Suppressor macrophage (primary cell): ENCODE measurements at places on chromosomes 7 and 10.

DNA sequence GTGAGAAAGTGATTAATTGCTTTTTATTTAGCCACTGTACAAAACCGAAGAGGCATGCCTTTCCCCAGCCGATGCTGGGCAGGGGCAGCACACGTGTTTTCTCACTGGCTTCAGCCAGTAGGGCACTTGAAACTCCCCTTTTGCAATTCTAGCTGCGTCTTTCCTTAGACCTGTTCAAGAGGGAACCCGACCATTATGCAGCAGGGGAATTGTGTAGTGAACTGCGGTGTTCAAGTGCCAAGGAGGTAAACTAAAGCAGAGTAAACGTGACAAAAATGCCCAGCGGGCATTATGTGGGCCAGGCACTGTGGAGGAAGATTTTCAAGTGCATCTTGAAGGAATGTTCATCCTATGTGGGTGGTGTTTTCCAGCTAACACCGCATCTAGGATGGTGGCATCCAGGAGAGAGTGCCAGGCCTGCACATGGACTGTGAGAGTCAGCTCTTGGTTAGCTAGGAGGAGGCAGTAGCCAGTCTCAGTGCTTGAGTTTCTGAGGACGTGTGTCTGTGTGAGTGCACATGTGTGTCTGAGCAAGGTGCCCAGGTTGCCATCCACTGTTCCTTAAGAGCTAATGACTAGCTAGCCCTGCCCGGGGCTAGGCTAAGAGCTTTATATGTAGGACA is 3.3 kb downstream of the WIPF3 start:
- DNase-seq: no peak

GRCh38 chr10:101835362-101835761 is 8.2 kb downstream of the KCNIP2 start:
- no peak for DNase-seq

DNA sequence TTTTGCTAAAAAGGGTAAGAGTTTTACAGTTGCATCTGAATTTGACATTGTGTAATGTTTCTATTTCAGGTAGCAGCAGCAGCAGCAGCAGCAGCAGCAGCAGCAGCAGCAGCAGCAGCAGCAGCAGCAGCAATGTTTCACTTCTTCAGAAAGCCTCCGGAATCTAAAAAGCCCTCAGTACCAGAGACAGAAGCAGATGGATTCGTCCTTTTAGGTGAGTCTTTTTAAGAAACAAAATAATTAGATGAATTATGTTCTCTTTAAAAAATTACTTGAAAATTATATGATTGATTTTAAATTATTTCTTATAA is 32.6 kb downstream of the UMAD1 start:
- DNase-seq: no peak

- peak; percentile 63 for DNase-seq
These were observed 4.0 kb upstream of the CFAP58 start for GRCh38 chr10:104349623-104350126.

GRCh38 chr7:28726555-28726954 is 231.6 kb downstream of the TRIL start:
- no peak for DNase-seq

- DNase-seq: no peak
These were observed 84.8 kb downstream of the RSU1 start for GRCh38 chr10:16732376-16732775.

GRCh38 chr7:29228289-29229011 is 33.9 kb downstream of the CHN2 start:
- DNase-seq: no peak

- peak; percentile 41 for DNase-seq
These were observed 12.7 kb upstream of the RHBDD2 start for GRCh38 chr7:75866114-75866488.

- peak; percentile 48 for DNase-seq
These were observed 1013.1 kb downstream of the KCNMA1 start for GRCh38 chr10:76624470-76624869.

- no peak for DNase-seq
These were observed 105.8 kb downstream of the ARHGAP22 start for GRCh38 chr10:48498940-48499510.

DNA sequence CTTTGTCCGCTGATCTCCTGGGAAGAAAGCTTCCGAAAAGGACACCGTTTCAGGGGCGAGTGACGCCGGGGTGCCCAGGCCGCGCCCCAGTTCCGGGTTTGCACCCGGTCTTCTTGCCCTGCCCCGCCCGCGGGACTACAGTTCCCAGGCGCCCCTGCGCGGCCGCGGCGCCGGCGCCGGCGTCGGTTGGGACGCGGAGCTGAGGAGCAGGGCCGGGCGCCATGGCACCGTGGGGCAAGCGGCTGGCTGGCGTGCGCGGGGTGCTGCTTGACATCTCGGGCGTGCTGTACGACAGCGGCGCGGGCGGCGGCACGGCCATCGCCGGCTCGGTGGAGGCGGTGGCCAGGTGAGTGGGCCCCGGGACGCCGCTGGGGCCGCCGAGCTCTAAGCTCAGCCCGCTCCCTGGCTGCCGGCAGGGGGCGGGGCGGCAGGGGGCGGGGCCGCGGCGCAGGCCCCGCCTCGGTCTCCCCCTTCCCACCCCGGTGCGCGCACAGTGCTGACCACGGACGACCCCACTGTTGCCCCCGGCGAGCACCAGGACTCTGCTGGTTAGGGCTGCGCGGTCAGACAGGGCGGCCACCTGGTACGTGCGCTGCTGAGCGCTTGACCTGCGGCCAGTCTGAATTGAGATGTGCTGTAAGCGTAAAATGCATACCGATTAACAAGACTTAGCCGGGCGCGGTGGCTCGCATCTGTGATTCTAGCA is at the start of gene LHPP:
LHPP (plus strand) TSS at position 182 of the 706 bp plus-strand sequence; CDS start at position 222, 40 bp downstream.
- peak; percentile 97 for DNase-seq

DNA sequence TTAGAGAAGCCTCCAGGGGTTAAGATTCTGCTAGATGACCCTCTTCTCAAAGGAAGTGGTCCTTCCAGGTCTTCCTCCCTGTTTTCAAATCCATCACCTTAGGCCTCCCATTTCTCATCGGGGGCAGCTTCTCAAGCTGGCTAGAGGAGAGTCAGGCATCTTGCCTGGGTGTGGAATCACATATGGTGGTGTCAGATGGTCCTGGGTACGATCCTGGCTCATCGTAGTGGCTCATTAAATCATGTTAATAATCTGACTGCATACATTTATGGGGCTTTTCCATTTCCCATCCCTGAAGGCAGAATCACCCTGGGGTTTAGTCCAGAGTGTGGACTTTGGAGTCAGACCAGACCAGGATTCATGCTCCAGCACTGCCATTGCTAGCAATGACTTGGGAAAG is 132.6 kb downstream of the RPS24 start:
- no peak for DNase-seq

DNA sequence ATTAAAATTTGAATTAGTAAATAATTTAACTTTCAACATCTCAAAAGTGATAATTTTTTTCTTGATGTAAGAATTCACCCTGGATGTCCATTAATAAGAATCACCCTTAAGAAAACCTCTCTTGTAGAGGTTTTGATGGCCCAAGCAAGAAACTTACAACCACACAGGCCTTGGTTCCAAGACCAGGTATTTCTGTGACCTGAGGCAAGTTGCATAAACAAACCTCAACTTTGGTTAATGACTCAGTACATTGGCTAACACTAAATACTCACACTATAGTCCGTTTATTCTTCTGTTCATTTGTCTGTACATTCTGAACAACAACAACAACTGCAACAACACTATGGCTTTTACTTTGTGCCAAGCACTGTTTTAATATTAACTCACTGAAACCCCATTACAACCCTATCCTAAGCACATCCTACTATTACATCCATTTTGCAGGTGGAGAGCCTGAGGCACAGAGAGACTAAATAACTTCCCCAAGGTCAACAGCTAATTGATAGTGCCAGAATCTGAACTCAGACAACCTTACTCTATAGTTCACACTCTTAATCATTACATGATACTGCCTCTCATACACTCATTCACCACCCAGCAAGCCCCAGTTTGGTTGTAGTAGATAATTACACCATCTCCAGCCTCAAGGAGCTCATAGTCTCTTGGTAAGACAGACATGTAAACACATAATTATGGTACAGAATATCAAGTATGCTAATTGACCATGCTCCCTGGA is 6.6 kb downstream of the ANK3 start:
- DNase-seq: no peak

GRCh38 chr7:46830-47140 is 145.6 kb upstream of the FAM20C start:
- no peak for DNase-seq

- no peak for DNase-seq
These were observed 122.5 kb upstream of the KLF6 start for GRCh38 chr10:3907514-3907913.

- DNase-seq: no peak
These were observed 6.6 kb upstream of the CUZD1 start for GRCh38 chr10:122852261-122852660.

GRCh38 chr7:151941009-151941408 is 15.2 kb upstream of the GALNTL5 start:
- no peak for DNase-seq

GRCh38 chr10:13608246-13608853 is 21.6 kb downstream of the PRPF18 start:
- no peak for DNase-seq

DNA sequence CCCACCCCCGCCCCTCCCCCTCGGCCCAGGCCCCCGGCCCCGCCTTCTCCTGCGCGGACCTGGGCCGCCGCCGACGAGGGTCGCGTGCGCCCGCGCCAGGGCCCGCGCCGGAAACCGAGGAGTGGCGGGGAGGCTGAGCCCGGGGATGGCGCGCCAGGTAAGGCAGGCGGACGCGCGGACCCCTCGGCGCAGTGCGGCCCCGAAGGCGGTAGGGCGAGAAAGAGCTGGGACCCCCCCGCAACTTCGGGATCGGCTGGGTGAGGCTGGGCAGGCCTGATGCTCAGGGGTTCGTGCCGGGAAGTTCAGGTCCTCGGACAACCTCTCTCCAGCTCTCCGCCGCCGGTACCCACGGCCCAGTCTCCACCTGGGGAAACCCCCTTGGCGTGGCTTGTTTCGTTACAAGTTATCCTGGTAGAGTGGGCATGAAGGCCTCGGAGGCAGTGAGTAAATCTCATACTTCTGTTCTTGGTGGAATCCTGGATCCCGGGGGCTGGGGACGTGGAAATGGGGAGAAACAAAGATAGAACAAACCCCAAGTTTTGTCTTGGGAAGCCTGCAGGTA is 58.4 kb downstream of the ZNF467 start:
- no peak for DNase-seq

GRCh38 chr10:95536017-95536416 is 25.2 kb downstream of the SORBS1 start:
- no peak for DNase-seq

- DNase-seq: no peak
These were observed 616.0 kb downstream of the GATA3 start for GRCh38 chr10:8670461-8670860.

- no peak for DNase-seq
These were observed 171.8 kb downstream of the SEMA3A start for GRCh38 chr7:84022684-84023308.

- peak; percentile 8 for DNase-seq
These were observed 36.6 kb downstream of the TCF7L2 start for GRCh38 chr10:112986544-112987190.

DNA sequence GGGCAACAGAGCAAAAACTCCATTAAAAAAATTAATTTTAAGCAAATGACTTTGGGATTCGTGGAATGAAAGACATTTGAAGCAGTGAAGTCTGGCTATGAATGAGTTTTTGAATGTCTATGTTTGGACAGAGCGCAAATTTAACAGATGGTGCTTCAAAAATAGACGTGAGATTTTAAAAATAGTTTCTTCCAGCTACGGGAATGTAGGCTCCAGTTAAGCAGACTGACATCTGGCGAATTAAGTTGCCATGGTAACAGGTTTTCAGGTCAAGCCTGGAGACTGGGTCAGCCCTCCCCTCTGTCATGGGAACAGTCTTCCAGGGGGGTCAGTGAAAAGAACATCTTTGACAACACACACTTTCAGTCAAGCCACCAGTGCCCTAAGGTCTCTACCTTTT is 62.0 kb downstream of the MYOF start:
- DNase-seq: no peak

GRCh38 chr7:31284106-31284505 is 56.4 kb downstream of the NEUROD6 start:
- no peak for DNase-seq

- no peak for DNase-seq
These were observed 123.4 kb upstream of the ZNF746 start for GRCh38 chr7:149620961-149621360.

- peak; percentile 62 for DNase-seq
These were observed 10.9 kb downstream of the TECPR1 start for GRCh38 chr7:98240961-98241673.

GRCh38 chr10:128527711-128528110 is 401.5 kb upstream of the MKI67 start:
- no peak for DNase-seq

GRCh38 chr7:29209745-29210144 is 15.2 kb downstream of the CHN2 start:
- no peak for DNase-seq

DNA sequence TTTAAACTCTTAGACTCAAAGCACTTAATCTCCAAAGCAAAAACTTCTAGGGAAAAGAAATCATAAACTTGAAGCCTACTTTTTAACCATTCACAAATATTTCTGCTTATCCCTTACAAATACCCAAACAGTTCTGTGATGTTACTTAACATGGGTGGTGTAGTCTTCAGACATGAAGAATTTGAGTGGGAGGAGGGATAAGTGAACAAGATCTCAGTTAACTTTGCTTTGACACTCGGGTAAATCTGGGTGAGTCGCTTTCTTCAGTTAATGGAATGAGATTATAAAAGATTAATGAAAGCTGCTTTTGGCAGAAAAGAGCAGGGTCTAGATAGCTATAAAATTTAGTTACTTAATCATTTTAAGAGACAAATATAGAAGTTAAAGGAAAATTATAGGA is 47.5 kb downstream of the RNF133 start:
- DNase-seq: no peak

DNA sequence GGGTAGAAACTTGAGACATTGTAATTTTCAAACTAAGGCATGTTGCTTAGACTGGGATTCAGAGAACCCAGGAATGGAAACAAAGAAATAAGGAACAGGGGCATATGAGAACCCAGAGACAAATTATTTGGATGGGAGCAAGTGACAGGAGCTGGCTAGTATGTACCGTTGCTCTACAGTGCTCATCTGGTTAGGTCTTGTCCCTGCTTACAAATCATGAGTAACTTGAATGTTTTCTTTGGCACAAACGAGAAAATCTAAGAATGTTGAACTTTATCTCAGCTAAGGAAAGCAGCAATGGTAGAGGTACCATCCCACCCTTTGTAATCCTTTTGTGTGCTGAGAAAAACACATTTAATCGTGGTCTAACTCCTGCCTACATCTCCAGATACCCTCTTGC is 116.0 kb upstream of the IMMP2L start:
- DNase-seq: no peak

DNA sequence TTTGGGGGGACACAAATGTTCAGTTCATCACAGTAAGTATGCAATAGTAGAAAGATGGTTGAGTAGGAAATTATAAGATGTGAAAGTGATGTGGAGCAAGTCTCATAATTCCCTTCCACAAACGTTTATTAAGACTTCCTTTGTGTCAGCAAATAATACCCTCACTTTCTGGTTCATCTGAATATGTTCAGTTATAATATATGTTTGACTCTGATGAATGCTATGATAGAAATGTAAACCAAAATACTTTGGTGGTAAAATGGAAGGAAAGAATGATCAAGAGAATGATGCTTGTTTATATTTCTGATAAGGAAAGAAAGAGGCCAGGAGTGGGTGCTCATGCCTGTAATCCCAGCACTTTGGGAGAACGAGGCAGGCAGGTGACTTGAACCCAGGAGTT is 111.7 kb upstream of the PLXDC2 start:
- DNase-seq: no peak
